AG04450 (cell line): ENCODE measurements at places on chromosomes 5 and 9.

GRCh38 chr5:103582364-103582763 is 19.8 kb upstream of the NUDT12 start:
- peak; percentile 6 for DNase-seq

DNA sequence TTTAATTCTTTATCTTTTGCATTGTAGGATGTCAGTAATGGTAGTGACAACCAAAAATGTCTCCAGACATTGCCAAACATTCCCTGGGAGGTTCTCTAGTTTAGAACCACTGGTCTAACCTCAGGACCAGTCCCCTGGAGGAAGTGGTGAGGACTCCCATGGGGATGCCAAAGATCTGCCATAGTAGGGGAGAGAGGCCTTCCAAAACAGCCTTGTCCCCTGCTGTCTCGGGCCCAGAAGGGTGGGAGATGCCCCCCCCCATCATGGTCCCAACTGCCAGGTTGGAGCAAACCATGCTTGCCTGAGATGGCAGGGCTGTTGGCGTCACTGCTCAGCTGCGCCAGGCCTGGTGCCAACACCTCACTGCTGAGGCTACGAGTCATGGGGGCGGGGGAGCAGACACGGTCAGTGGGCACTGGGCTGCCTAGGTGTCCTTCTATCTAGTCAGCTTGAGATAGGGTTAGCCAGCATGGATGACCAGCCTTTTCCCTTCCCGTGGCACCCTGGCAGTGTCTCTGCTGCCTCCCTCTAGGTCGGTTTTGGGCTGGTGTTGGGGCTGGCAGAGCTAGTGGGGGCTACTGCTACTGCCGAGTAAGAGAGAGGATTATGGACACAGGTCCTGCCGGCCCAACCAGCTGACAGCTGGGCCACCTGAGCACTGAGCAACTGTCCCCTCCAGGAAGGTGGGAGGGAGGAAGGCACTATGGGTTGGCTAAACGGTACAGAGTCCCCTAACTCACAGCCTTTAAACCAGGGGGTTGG is 8.3 kb upstream of the CXXC5 start:
- no peak for DNase-seq

DNA sequence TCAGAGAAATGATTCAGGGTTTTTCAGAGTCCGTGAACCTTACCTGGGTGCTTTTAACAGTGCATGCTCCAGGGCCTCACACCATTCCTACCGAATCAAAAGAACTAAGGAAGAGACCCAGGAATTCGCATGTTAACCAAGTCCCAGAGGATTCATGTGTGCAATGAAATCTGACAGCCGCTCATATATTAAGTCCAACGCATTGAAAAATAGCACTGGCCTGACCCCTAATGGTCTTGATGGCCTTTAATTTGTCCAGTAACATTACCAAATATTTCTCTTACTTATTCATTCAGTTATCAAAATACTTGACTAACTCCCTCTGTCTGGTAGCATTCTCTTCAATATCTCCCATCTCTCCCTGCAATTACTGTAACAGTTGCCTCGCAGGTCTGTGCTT is 55.0 kb upstream of the MARCHF11 start:
- no peak for DNase-seq

GRCh38 chr9:123571240-123571639 is 215.2 kb downstream of the CRB2 start:
- DNase-seq: no peak

GRCh38 chr9:76200745-76201144 is 193.5 kb downstream of the RFK start:
- no peak for DNase-seq

GRCh38 chr9:33040792-33041431 is 15.8 kb downstream of the DNAJA1 start:
- no peak for DNase-seq

DNA sequence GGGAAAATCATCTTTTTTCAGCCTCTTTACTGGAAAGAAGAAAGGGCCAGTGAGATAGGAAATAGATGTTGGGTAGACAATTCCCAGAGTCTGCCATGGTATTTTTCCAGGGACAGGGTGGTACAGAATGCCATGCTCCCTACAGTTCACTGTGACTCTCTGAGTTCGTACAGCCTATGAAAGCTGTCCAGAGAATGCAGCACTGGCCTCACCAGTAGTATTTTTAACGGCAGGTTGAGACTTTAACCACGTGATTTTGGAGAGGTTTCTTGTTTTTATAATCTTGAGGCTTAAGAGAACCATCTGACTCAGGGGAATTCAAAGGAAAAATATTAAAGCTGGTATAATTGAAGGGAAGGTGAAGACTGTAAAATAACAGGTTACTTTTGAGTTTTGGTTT is 10.1 kb upstream of the ZNF474 start:
- DNase-seq: no peak

DNA sequence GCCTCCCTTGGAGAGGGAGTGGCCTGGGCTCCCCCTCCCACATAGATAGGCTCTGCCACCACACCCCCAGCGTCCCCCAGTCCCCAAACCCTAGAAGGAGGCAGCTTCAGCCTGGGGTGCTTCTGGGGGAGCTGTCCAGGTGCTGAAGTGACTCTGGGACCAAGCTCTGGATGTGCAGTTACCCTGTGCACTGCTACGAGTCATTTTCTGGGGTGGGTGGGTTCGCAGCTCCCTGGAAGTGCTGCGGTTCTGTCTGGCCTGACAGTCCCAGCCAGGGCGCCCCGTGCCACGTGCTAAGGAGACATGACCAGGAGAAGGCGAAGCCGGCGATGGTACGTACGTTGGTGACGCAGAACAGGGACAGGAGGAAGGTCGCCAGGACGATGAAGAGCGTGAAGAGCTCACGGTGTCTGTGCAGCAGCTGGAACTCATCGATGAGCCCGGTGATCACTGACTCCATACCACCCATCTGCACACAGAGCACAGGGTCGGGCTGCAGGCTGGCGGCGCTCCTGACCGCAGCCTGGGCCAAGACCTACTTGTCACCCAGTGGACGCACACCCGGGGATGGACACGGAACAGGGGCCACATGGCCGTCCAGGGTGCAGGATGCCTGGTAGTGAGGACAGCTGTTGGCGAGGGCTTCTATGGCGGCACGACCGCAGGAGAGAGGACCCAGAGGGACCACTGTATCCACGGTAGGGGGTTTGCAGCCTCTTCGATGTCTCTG is 35.7 kb downstream of the SLC6A3 start:
- DNase-seq: no peak

GRCh38 chr5:131242728-131243255 is 21.1 kb upstream of the CDC42SE2 start:
- peak; percentile 66 for DNase-seq

- no peak for DNase-seq
Measured at GRCh38 chr5:143179126-143179740, 224.3 kb downstream of the NR3C1 start.

DNA sequence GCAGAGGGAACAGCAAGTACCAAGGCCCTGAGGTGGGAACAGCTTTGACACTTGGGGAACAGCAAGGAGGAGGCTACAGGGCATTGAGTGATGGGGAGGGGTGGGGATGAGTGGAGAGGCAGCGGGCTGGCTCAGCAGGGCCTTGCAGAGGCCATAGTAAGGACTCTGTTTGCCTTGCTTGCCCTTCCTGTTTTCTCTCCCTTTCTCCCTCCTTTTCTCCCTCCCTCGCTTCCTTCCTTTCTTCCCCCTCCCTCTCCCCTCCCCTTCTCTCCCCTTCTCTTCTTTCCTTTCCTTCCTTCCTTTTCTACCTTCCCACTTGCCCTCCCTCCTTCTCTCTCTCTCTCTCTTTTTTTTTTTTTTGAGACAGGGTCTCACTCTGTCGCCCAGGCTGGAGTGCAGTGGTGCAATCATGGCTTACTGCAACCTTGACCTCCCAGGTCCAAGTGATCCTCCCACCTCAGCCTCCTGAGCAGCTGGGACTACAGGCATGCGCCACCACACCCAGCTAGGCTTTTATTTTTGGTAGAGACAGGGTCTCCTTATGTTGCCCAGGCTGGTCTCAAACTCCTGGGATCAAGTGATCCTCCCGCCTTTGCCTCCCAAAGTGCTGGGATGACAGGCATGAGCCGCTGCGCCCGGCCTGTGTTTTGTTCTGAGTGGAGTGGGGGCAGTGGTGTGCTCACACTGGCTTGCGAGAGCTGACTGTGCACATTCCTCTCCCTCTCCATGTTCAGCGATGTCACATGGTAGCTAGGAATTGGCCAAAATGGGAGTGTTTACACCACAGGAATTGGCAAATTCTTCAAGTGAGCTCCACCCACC is 17.1 kb downstream of the IER5L start:
- DNase-seq: no peak

DNA sequence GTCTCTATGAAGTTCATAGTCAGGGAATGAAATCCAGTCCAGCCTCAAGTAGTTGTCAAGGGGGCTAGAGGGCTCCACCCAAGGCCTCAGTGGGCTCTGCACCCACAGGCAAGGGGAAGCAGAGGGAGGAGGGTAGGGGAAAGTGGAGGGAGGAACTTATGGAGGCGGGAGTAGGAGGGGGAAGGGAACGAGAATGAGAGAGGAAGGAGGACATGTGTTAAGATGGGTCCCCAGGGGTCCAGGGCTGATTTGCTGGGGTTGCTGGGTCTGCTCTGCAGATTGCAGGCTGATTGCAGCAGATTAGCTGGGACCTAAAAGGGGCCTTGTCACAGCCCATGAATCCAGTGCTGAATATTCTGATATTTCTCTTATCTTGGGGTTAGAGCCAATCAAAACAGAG is 166.9 kb upstream of the IL12B start:
- DNase-seq: no peak

- DNase-seq: no peak
Measured at GRCh38 chr5:43300112-43300511, 13.1 kb downstream of the HMGCS1 start.

GRCh38 chr5:73441378-73441777 is 7.2 kb downstream of the FOXD1 start:
- DNase-seq: no peak

- DNase-seq: no peak
Measured at GRCh38 chr9:75851917-75852316, 38.6 kb upstream of the PCSK5 start.

DNA sequence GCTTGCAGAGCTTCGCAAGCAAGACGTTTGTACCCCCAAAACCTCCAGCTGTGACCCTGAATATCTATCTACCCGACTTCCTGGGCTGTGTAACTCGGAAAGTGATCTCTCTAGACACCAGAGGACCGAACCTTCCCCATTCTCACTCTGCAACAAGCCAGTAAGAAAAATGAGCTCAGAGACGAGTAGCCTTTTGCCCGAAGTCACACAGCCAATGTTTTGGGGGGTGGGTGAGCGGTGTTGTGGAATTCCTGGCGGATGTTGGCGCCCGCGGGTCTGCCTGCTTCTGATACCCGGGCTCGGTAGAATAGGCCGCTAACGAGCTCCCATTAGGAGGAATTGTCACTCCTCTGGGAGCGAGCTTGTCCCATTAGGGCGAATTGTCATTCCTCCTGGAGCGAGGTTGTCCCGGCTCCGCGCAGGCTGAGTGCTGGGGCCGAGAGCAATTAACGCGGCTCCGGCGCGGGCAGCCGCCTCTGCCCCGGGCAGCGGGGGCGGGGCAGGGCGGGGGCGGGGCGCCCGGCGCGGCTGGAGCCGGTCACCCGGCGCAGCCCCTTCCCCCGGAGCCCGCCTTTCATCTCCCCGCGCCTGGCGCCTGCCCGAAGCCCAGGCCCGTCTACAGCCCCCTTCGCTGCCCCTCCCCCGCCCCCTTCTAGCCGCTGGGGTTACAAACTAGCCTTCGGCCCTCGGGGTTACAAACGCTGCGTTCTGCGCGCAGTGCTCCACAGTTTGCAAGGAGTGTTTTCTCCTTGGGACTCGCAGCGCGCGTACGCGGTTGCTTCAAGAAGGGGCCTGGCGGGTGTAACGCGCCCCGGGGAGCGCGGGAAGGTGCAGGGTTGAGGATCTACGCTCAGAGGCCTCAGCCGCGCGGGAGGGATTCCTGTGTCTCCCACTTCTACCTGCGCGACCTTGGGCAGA is 3.5 kb upstream of the MSX2 start:
- no peak for DNase-seq

GRCh38 chr5:93911609-93912008 is 170.2 kb upstream of the POU5F2 start:
- no peak for DNase-seq

GRCh38 chr5:77960305-77960704 is 184.2 kb upstream of the TBCA start:
- no peak for DNase-seq

DNA sequence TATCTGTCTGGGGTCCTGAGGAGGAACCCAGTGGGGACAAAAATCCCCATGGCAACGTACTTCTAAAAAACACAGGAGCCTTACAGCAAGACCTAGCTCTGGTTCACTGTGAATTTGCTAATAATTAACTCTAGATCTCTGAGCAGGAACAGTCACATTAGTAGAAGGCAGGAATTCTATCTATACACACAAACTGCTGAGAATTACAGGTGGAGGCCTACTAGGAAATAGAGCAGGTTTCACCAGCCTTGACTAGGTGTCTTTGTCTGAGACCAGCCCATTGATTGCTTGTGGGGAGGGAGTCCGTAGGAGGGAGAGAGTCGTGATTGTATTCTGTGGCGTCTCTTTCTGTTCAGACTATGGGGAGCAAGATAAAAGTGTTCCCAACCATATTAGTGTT is 44.8 kb downstream of the PRLR start:
- no peak for DNase-seq
